ENCODE measurements at places on chromosomes 6 and 20.

GRCh38 chr6:144653885-144654505 is 368.9 kb downstream of the UTRN start:
- DNase-seq: no peak

DNA sequence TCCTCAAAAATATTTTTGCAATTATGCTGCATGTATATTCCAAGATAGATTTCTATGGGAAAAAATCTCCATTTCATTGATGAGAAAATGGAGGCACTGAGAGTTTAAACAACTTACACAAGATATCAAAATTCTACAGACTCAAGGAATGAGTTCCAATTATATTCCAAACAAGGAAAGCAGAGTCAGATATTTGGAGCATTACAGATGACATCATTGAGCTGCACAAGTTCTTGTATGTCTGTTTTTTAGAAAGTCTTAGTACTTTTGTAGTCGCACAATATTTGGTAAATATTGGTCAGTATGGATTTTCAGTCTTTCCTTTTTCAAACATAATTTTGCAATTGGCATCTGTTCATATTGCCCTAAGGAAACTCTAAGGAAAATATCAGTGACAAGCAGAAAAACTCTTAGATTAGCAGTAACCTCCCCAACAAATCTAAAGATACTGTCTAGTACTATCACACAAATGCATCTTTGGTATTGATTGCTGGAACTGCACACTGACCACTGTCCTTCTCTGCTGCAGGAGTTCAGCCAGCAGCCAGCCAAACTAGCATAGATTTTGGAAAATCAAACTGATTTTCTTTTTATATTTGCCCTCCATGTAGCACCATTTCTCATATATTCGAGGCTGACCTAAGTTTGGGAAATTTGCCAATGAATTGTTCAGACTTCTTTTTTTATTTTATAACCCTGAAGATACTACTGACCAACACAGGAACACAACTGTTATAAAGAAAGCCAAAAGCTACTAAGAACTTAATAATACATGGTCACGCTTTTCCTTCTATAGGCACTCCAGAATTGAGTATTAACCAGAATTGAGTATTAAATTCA is 51.7 kb upstream of the TBX18 start:
- DNase-seq: no peak

DNA sequence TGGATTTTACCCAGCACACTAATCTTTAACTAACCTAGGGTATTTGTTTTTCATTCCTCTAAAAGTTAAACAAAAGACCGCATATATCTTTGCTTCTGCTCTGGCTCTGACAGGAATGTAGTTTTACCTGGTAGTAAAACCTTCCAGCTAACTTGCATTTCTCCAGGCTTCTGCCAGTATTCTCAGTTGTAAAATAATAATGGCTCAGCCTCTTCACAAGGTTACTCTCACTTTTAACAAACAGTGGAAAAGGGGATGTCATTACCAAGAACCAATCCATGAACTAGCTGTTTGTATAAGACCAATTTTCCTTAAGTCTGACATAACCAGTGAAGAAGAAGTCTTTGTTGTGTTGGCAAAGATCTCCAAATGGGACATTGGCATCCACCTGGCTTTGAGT is 10.0 kb downstream of the THBS2 start:
- no peak for DNase-seq

DNA sequence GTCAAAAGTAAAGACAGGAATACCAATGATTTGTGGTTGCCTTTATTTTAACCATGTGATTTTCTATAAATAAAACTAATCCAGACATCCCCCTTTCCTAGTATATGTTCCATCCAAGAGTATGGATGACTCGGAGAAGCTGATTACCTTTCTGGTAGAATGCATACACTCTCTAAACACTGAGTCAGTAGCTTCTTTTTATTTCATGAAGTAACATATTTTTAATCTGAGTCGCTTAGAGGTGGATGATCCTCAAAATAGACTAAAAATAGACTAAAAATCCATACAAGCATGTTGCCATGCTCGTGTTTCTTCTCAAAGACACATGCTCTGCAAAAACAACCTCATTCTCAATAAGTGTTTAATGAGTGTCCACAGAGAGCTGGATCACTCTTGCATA is 263.7 kb downstream of the COL12A1 start:
- DNase-seq: no peak

DNA sequence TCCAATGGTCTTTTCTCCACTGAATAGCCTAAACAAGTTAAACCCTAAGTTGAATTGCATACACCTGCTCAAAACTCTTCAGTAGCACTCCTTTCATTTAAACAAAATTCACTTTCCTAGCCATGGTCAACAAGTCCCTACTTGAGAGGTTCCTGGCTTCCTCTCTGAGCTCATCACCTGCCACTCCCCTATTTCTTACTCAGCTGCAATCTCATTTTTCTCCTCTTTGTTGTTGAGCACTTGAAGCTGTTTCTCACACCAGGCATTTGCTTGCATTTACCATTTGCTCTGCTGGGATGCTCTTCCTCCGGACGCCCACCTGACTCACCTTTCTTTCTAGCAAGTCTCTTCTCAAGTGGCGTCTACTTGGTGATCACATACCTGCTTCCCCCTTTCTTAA is 38.5 kb downstream of the EDN1 start:
- DNase-seq: no peak

DNA sequence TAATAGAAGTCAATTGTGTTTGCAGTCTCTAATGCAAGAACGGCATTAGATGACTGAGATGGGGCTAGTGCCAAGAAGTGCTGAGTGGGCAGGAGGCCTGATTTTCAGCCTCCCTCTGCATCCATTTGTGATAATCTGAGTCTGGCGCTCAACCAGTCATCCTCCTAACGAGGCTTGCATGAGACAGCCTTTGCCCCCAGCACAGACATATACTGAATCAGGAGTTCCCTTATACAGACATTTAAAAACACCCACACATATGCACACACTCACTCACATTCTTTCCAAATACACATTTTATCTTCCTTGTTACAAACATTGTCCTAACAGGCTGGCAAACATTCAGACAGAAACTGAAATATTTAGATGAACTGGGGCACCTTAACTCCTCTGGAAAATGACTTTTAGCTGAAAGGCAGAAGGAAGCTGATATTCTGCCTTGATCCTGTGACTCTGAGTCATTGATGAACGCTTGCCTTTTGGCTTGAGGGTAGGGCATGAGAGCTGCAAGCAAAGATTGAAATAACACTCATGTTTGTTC is 562.3 kb downstream of the DHX35 start:
- no peak for DNase-seq

DNA sequence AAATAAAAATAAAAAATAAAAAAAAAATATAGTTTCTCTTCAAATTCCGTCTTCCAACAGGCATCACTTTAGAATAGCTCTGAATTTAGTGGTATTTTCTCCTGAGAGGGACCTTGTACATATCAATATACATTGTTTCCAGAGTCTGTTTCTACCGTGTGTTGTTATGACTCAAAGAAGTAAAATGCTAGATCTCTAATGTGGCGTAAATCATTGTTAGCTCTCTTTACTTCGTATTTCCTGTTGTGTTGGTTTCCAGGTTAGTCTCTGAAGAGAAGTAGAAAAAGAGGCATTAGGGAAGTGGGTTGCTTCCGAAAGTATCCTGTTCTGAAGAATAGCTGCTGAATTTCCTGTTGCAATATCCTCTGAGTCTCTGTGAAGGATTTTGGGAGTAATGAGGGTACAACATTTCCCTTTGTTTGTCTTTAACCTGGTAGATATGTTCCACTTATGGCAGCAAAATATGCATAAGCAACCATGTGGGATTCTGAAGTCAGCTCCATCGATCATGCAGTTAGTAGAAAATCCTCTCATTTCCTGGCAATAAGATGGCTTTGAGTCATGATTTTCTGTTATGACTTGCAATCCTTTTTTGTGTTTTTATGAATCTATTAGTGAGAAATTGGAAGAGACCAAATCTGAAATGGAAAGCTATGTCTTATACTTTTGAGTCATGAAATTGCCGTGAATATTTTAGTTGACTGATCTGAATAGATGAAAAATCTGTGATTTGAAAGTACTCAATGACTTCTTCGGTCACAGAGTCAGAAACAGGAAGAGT is 42.0 kb upstream of the MCHR2 start:
- no peak for DNase-seq

DNA sequence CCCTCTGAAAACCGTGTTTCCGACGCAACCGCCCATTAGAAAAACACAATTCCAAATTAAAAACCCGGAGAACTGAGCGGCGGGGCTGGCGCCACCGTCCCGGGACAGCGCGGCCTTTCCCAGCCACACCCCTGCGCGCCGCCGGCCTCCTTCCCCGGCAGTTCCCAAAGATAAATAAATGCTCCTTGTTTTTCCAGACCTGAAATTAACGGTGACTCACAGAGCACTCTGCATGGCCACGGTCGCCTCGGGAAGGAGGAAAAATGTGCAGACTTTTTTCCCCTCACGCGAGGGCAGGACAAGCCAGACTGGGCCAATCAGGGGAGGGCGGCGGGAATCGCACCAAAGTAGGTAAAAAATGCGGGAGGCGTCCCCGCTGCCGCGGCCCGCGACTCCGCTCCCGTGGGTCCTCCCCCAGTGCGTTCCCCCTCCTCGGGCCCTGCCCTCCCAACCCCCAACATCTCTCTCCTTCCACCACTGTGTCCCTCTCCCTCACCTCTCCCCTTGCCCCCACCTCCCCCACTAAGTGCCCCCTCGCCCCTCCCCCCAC is 828 bp upstream of the DSTN start:
- no peak for DNase-seq

GRCh38 chr6:100420711-100421110 is 44.0 kb downstream of the SIM1 start:
- DNase-seq: no peak

GRCh38 chr6:24856901-24857670 is 58.4 kb upstream of the ARMH2 start:
- no peak for DNase-seq

- no peak for DNase-seq
Observed at GRCh38 chr6:104013312-104013971, 846.3 kb downstream of the HACE1 start.

GRCh38 chr6:52499026-52499425 is 77.8 kb downstream of the TRAM2 start:
- DNase-seq: no peak

DNA sequence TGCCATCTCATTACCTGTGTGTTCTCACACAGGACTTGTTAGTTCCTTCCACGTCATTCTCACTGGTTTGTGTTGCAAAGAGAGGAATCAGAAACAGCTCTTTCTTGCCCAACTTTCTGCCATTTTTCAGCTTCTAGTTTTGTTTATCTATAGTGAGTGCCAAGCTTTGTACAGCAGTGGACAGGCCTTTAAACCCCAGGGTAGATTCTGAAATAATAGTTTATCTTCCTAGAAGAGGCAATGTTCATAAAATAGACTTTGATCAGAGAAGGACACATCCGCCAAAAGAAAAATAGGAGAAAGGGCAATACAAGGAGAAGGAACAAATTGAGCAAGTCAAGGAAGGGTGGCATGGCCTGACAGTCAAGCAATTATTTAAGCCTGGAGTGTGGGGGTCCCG is 17.7 kb upstream of the TMEM30A start:
- no peak for DNase-seq

GRCh38 chr6:131917318-131917717 is 33.9 kb downstream of the CCN2 start:
- DNase-seq: no peak

GRCh38 chr6:111985202-111985731 is 68.6 kb upstream of the CCN6 start:
- no peak for DNase-seq
